ENCODE measurements at places on chromosomes 16 and 17.
A peak's percentile ranks its signal among the peaks of the same experiment; 100 is the strongest.

DNA sequence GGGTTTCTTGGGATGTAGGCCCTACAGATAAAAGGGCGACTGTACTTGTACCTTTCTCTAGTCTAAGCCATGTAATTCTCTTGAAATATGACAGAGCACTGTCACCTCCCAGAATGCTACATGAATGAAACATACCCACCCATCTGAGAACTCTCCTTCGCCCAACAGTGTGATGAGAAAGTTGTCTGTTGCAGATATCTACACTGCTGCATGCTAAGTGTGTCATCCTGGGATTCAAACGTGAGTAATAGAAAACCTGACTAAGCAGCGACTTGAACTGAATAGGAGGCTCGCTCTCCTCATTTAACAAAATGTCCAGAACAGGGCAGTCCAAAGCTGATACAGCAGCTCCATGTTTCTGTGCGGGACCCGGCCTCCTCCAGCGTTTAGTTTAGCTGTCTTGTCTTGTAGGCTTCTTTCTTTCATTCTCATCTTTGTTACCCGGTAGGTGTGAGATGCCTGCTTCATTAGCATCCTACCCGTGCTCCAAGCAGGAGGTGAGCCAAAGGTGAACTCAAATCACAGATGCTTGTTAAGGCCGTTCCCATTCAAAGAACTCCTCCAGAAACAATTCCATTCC is 211.9 kb downstream of the PRKCA start:
- DNase-seq = no peak

DNA sequence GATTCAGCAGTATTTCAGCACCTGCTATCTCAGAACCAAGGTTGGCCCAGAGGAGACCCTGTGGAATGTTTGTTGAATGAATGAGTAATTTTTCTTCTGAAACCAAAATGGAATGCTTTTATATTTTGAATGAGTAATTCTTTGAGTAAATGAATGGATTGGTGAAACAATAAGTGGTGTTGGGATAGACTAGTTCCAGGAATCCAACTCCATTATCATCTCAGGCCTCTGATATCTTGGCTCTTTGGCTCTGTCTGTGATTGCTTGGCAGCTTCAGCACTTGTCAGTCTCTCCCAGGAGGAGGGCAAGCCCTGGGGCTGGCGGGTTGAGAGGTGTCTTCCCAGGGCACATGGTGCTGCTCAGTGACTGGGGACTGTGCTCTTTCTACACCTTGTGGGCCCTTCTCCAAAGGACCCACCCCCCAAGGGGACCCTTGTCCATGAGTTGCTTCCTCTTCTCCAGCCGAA is 284.4 kb upstream of the FOXF1 start:
- no peak for DNase-seq

GRCh38 chr16:70434484-70435260 is 4.2 kb downstream of the ST3GAL2 start:
- DNase-seq = no peak

DNA sequence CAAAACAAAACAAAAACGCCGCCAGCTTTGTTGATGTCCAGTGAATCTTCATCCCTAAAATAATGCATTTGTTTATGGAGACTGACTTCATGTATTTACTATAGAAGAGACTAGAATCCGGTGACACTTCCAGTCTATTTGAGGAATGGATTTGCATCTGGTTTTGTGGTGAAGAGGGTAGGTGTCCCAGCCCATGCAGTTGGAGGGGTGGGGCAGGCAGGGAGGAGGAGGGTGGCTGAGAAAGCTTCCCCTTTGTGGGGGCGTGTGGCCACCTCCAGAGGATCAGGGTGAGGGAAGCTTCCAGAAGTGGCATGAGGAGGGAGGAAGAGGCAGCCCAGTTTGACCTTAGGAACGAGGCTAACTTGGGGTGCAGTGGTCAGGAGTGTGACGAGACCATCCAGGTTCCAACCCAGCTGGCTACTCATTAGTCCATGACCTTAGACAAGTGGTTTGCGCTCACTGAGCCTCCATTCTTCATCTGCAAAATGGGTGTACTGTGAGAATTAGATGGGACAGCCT is 69.5 kb downstream of the CMIP start:
- no peak for DNase-seq

DNA sequence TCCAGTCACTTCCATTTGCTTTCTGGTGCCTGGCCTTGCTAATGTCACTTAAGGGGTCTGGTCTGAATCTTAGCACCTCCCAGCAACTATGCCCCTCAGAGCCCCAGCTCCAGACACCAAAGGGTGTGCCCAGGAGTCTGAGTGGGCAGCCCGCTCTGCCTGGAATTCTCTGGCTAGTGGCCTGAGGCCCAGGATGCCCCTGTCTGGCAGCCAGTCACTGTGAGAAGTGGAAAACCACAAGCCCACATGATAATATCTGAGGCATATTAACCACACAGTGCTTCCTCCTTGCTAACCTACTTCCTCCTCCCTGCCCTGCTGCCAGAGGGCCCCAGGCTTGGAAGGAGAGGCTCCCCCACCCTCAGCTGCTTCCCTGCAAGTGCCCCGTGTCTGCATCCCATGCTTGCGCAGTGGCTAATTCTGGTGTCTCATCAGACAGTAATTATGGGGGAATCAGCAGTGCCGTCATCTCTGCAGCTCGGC is 14.0 kb downstream of the SRCIN1 start:
- no peak for DNase-seq

DNA sequence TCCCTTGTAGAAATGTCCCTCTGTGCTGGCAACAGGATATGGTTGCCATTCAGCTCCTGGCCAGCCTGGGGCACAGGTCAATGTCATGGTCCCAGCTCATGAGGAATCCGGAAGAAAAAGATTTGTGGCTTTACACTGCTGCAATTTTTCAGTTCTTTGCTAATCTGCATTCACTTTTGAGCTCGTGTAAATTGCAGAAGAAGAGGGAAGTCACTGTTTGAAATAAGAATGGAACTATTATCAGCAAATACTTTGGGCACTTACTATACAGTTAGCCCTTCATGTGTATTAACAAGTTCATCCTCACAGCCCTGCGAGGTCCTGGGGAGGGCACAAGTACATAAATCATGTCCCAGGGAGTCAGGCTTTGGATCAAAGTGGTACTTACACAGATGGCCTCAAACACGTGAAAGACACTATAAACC is 14.2 kb downstream of the SLC47A2 start:
- peak; percentile 79 for DNase-seq

DNA sequence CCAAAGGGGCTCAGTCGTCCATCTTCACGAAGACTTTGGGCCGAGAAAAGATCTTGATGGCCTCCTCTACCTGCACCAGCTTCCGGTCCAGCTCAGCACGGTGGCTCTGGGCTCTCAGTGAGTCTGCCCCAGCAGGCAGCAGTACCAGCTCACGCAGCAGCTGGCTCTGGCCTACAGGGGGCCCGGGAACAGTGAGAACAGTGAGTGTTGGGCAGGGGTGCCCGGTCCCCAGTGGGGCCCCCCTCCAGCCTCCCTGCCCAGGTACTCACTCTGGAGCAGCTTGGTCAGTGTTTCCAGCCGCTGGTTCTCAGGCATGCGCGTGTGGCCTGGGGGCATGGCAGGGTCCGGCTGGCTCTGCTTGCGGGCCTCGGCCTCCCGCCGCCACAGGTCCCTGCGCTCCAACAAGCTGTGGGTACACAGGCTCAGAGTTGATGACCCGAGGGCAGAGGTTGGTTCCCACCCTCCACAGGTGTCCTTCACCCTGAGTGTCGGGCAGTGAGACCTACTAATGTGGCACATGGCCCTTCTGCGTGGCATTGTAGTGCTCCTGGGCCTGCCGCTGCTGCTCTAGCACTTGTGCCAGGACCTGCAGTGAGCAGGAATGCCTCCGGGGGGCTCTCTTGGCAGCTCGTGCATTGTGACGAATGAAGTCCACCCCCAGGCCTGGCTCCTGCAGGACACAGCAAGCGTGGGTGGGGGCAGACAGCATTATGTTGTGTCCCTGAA is 2.6 kb downstream of the PARD6A start:
- peak; percentile 65 for DNase-seq

GRCh38 chr16:3490911-3491629 is 4.2 kb downstream of the C16orf90 start:
- peak; percentile 48 for DNase-seq

DNA sequence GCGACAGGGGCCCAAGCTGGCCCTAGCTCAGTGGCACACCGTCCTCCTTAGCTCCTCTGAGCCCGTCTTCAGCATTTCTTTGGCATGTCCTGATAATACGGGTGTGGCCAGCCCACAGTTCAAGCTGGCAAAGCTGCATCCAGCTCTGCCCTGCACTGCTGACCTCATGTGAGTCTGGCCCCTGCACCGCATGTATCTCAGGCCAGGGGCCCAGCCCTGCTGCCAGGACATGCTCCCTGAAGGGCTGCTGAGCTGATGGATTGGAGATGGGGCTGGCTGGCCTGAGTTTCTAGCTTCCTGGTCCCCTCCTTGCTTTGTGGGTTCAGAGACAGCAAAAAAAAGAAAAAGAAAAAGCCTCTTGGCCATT is 2.4 kb downstream of the DOC2B start:
- peak; percentile 47 for DNase-seq

GRCh38 chr16:74288065-74288464 is 8.5 kb upstream of the PSMD7 start:
- DNase-seq = no peak

DNA sequence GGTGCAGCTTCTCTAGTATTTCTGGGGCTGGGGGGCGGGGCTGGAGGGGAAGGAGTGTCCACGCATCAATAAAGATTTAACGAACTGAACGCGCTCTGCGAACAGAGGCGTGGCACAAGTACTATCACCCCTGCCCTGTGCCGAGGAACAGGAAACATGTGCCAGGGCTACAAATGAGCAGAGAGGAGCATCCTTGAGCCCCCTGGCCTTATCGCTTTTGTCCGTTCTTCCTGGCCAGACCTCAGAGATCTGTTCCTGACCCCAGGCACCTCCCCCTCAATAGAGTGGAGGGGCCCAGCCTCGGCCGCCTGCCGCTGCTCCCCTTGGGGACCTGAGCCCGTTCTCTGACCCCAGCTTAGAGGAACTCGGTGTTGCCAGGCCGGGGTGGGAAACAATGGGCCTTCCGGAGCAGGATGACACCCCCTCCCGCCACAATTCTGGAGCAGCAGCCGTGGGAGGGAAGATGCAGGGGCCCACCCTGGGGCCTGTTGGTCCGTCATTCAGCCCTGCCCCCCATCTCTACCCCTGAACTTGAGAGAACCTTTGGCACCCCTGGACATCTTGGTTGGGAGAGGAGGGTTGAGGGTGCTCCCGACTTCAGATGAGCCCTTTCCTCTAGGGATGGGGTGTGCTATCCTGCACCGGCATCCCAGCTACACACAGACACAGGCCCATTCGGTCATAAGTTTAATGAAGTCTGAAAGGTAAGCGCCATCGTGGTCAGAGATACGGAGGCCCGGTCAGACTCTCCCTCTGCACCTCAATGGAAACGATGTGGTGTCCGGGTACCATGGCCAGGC is 1.1 kb downstream of the NAA38 start:
- no peak for DNase-seq

- DNase-seq = no peak
These were observed 276.2 kb upstream of the CCL2 start for GRCh38 chr17:33978889-33979288.

GRCh38 chr16:25073854-25074253 is 37.7 kb upstream of the LCMT1 start:
- DNase-seq = no peak

GRCh38 chr16:21990381-21990944 is 10.5 kb downstream of the PDZD9 start:
- no peak for DNase-seq

DNA sequence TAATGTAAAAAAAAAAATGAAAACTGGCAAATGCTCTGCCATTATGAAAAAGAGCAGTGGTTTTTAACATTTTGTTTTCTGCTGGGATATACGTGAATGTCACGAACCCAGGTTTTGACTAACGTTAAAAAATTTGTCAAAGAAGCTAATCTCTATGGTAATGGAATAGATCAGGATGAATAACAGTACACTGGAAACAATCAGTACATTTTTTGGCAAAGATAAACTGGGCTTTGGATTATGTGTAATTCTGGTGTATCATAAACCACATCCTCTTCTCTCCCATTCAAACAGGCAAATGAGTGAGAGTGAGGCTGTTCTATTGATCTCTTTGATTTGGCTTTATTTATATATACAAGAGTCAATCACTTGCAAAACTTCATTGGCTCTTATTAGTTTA is 207.0 kb upstream of the IRX3 start:
- no peak for DNase-seq

GRCh38 chr17:35560703-35561102 is at the start of gene SLFN14:
Gene SLFN14, minus strand, starts transcription at chr17:35560819. Its CDS starts 2,757 bp downstream, at chr17:35558062.
- no peak for DNase-seq

DNA sequence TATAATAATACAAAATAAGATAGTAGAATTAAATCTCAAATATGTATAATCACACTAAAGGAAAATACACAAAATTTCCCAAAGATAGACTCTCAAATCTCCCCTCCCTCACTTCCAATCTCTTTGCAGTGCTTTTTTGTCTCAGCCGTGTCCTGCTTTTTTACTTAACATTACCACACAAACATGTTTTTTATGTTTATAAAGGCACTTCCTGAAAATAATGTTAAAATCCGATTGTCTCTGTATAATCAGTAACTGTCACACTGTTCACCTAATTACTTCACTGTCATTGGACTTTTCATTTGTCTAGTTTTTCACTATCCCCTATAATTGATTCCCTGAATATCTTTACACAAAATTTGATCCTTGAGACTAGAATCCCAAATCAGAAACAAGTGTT is 38.2 kb upstream of the ALDH3A2 start:
- no peak for DNase-seq

DNA sequence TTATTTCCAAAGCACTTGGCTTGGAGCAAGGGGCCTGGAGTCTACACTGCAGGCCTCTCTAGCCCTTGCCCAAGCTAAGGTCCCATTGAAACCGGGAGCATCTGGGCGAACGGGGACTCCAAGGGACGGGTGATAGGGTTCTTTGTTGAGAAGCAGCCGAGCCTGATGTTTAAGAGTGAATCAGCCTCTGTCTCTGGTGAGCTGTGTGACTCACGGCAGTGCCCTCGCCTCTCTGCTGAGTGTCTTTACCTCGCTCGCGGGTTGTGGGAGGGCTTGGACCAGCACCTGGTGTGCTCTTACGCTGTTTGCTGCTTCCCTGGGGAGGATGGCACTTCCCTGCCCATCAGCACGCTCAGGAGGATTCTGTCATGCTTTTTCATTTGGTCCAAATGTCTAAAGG is 1.3 kb downstream of the HGS start:
- DNase-seq = no peak

DNA sequence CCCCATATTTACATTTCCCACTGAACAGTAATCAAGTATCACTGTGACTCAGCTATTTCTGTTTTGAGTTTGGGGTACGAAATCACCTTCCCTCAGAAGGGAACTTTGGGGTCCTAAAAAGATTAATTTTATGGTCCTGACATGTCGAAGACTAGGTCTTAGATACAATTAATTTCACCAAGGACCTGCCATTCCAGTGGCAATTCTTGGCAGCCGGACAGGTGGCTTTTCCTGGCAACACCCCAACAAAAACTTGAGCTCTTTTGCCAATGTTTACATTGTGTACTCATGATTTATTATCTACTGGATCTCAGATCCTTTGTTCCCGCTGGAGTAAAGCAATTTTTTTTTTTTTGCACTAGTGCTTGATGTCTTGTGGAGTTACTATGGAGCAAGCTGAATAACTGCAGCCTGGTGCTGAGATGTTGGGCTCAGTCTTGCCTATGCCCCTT is 14.4 kb downstream of the SLFN5 start:
- no peak for DNase-seq

- no peak for DNase-seq
These were observed 2.9 kb downstream of the IRF8 start for GRCh38 chr16:85901773-85902365.

Measured in WERI-Rb-1 (cell line).